ENCODE measurements at places on chromosomes 11 and 22.

DNA sequence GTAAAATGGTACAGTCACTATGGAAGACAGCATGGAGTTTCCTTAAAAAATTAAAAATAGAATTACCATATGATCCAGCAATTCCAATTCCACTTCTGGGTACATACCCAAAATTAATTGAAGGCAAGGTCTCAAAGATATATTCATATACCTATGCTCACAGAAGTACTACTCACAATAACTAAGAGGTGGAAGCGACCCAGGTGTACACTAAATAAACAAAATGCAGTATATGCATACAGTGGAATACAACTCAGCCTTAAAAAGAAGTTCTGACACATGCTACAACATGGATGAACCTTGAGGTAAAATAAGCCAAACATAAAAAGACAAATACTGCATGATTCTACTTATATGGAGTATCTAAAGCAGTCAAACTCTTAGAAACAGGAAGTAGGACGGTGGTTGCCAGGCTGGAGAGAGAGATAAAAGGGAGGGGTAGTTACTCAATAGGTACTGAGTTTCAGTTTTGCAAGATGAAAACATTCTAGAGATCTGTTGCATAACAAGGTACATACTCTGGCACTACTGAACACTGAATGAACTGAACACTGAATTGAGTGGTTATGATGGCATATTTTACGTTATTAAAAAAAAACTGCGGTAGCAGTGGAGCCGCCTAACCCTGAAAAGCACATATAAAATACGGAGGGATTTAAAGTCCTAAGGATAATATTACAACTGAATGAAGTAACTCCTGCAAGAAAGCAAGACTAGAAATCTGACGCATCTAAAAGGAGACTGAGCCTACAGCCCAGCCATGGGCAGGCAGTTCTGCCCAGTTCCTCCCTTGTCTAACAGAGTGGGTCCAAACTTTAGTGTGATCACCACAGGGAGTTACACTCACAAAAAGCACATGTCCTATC is 12.8 kb downstream of the DGCR2 start:
- no peak for DNase-seq

- DNase-seq: no peak
These were observed 838 bp downstream of the FKBP2 start for GRCh38 chr11:64241491-64242374.

DNA sequence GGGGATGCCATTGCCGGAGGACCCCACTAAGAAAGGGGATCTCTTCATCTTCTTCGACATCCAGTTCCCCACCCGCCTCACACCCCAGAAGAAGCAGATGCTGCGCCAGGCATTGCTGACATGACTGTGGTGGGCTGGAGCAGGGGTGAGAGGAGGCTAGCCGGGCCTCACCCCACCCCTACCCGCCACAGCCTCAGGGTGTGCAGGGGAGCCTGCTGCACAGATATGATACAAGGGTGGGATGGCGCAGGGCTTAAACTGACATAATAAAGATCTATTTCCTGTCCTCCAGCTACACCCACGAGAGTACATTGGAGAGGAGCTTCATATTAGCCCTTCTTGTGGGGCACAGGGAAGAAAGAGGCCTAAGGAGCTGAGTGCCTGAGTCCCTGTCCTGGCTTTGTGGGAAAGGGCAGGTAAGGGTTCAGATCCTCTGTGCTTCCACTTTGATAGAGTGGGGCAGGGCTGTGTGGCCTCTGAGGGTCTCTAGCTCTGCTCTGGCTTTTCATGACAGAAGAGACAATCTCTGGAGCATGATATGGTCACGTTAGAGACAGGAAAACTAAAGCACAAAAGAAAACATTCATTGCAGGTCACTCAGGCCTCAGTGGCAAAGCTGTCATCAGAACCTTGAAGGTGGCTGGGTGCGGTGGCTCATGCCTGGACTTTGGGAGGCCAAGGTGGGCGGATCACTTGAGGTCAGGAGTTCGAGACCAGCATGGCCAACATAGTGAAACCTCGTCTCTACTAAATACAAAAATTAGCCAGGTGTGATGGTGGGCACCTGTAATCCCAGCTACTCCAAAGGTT is 12.4 kb downstream of the UCP2 start:
- no peak for DNase-seq

DNA sequence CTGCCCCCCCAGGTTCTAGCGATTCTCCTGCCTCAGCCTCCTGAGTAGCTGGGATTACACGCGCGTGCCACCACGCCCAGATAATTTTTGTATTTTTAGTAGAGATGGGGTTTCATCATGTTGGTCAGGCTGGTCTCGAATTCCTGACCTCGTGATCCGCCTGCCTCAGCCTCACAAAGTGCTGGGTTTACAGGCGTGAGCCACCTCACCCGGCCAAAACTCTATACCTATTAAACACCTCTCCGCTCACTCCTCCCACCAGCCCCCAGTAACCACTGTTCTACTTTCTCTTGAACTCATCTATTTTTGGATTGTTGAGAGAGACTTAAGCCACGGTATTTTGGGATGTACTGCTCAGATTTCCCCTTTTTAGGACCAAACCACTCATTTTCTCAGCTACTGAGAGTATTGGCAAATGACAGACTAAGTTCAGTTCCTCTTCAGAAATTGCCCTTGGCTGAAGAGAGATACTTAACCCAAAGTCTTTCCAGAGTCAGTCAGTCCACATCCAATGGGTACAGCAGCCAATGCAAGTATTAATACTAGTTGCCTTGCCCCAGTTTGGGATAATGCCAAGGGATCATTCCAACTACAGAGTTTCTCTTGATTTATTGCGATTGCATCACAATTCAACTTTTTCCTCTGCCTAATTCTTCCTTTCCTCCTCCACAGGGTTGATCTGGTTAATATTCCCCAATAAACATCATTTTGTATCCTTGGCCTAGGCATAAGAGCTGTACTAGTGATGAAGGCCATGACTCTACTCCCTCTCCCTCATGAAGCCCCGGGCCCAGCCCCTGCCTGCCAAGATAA is 36.8 kb upstream of the CSTF3 start:
- DNase-seq: no peak

- no peak for DNase-seq
These were observed 8.5 kb downstream of the NAV2 start for GRCh38 chr11:19721176-19721575.

DNA sequence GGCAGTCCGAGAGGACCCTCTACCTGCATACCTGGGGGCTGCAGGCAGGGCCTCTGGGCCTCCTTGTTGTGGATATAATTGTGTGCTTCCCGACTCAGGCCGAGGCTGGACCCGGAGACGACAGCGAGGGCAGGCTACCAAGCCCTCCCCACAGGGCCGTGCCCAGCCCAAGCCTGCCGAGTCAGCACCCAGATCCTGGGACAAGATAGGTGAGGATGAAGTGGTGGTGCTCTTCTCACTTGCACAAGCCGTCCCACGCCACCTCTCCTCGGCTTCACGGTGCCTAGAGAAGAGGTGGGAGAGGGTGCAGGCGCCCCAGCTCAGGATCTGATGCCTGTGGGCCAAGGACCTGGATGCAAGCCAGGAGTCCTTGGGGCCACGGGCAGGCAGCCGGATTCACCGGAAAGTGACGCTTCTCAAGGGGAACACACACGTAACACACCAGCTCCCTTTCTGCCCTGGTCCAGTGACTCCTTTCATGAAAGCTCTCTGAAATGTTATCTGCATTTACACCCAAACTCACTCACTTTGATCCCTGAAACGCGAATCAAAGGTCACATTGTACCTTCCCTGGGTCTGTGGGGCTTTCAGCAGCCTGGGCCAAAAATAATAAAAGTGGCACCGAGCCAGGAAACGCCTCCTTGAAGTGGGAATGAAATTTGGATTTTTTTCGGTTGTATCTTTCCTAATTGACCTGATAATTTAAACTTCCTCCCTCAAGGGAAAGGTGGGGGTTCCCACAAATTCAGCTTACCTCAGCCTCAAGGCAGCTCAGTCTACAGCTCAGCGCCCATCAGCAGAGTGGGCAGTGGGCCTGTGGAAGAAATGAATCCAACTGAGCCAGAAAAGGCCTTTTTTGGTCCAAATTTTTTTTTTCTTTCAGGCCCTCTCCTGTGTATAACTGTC is 1.1 kb upstream of the GNB1L start:
- no peak for DNase-seq

DNA sequence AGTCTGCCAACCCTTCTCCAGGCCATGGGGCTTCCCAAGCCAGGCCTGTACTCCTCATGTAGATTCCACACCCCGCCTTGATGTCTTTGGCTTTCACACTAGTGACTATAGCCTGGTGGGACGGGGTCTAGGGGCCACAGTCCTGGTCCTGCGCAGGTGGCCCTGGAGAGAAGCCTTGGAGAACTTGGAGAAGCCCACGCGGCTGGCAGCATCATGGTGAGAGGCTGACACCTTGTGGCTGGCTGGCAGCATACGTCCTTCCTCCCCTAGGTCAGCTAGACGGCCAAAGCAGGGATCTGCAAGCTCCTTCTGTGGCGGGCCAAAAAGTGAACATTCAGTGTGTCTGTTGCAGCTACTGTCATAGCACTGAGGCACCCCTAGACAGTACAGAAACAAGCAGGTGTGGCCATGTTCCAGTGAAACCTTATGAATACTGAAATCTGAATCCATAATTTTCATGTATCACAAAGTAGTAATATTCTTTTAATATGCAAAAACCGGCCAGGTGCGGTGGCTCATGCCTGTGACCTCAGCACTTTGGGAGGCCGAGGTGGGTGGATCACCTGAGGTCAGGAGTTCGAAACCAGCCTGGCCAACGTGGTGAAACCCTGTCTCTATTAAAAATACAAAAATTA is 42.0 kb downstream of the FAM83F start:
- no peak for DNase-seq

GRCh38 chr11:23933721-23934120 is 563.1 kb upstream of the LUZP2 start:
- no peak for DNase-seq

DNA sequence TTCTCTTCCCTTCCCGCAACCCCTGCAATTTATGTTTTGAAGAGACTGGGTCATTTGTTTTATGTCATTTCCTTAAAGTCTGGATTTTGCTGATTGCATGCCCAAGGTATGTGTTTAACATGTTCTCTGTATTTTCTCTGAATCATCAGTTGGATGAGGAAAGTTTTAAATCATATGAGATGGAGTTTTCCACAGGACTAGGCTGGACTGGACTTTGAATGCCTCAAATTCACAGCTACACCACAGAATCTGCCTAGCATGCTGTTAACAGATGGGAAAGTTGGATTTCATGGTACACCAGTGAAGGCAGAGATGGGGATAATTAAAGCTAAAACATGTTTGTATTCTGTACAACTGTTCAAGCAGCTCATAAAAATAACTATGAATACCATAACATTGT is 62.6 kb downstream of the CWC15 start:
- DNase-seq: no peak

GRCh38 chr11:92894197-92894596 is 75.3 kb upstream of the MTNR1B start:
- DNase-seq: no peak

DNA sequence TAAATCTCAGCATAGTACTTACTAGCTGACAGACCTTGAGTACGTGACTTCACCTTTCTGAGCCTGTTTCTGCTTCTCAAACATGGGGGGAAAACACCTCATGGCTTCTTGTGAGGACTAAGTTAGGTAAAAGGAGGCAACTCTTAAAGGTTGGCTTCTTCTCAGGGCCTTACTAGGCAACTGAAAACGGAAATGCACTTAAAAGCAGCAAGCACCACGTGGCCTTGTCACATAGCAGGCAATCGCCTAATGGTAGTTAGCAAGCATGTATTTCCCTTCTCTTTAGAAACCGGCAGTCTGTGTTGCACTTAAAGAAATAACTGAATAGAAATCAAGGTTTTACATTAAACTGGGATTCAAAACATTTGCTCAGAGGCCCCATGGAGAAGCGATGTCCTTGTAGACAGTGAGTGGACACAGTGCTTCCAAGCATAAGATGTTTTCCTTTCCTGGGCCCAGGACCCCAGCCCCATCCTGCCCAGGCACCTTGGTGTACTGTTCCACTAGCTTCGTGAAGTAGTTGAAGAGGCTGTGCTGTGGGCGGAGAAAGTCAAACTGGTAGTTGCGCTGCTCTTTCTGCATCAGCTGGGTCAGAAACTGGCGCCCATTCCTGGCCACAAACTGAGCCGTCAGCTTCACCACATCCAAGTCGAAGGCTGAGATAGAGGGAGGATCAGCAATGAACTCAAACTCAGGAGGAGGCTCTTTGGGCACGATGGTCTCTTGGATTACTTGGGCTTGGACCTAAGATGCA is 12.1 kb downstream of the SF3A1 start:
- DNase-seq: no peak

DNA sequence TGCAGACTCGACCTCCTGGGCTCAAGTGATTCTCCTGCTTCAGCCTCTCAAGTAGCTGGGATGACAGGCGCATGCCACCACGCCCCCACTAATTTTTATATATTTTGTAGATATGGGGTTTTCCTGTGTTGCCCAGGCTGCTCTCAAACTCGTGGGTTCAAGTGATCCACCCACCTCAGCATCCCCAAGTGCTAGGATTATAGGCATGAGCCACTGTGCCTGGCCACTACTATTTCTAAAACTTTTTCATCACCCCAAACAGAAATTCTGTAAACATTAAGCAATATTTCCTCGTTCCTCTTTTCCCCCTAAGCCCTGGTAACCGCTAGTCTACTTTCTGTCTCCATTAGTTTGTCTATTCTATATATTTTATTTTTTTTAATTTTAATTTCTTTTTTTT is 9.0 kb upstream of the ATG16L2 start:
- no peak for DNase-seq

DNA sequence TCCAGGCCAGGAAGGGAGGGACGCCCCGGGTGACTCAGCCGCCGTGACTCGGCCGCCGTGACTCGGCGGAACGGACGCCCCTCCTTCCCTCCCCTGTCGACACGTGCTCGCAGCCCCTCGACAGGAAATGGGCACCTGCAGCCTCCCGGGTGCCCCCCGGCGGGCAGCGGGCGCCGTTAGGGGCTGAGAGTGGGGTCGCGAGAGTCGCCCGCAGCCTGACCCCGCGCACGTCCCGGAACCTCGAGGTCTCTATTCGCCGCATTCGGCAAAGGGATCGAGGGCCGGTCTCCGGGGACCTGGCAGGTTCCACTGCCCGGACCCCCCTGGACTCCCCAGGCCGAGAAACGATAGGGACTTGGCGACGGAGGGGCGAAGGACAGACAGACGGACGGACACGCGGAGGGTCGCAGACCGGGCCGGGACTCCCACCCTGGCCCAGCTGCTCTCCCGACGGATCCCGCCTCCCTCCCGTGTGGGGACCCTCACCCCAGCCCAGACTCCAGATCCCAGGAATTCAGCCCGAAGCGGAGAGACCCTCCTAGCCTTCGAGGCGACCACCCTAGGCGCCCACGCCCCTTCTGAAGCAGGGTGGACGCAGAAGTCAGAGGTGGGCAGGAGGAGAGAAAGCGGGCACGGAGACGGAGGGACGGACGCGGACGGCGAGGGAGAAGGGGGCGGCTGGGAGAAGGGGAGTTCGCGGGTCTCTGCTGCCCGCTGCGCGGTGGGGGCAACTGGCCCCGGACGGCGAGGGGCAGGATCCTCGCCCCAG is 648 bp downstream of the FOSL1 start:
- DNase-seq: no peak

DNA sequence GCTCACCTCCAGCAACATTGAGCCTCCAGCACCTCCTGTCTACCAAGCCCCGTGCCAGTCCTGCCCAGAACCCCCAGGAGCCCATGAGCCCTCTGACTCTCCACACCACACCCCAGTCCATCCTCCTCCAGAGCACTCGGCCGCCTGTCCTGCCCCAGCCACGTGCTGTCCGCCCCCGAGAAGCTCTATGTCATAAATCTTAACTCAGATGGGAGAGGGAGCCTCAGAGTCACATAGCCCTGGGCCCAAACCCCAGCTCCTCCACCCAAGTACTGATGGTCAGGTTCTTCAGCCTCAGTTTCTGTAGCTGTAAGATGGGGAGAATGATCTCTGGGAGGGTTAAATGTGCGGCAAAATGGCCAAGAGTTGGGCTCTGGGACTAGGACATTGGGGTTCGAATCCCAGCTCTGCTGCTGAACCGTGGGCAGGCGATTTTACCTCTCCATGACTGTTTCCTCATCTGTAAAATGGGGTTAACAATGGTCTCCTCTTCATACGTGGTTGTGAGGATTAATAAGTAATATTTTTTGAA is 27.8 kb downstream of the CYTH4 start:
- no peak for DNase-seq

All from omental fat pad (tissue), 4 donors.